ENCODE measurements at places on chromosomes 1 and 21.

GRCh38 chr21:38631676-38632075 is 133.4 kb upstream of the ERG start:
- no peak for DNase-seq

- no peak for DNase-seq
Measured at GRCh38 chr1:178659789-178660208, 65.2 kb upstream of the RALGPS2 start.

GRCh38 chr1:84985365-84985764 is 11.5 kb downstream of the MCOLN2 start:
- DNase-seq = no peak

- DNase-seq = no peak
Measured at GRCh38 chr1:163240705-163241104, 38.0 kb upstream of the RGS5 start.

- DNase-seq = no peak
Measured at GRCh38 chr1:186559601-186560116, 98.7 kb upstream of the PDC start.

- no peak for DNase-seq
Measured at GRCh38 chr1:166870584-166870983, 5.5 kb downstream of the TADA1 start.

DNA sequence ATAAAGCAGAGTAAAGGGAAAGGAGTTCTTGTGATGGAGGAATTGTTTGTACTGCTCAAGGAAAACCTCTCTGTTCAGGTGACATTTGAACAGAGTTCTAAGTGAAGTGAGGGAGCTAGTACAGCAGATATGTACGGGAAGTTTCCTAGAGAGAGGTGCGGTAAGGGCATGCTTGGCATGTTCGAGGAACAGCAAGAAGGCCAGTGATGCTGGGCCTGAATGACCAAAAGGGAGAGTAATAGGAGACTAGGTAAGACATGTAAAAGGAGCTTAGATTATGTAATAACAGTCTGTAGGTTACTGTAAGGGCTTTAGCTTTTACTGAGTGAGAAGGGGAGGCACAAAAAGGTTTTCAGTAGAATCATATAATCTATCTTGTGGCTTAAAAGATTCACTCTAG is 63.9 kb downstream of the PIK3R3 start:
- DNase-seq = no peak

DNA sequence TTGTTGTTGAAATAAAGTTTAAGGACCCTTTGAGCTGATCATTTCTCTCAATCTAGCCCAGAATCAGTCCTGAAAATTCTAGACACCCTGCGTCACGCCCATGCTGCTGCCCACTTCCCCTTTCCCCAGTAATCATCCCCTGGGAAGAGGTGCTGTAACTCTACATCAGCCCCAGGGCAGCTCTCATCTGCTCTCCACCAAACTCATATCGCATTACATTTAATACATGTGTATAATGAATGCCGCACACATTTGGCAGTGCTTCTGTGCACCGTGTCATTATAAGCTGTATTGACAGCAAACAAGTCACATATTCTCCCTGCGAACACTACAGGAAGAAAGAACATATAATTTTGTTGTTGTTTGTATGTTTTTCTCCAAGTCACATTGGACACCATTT is 539.7 kb upstream of the DAB1 start:
- no peak for DNase-seq

DNA sequence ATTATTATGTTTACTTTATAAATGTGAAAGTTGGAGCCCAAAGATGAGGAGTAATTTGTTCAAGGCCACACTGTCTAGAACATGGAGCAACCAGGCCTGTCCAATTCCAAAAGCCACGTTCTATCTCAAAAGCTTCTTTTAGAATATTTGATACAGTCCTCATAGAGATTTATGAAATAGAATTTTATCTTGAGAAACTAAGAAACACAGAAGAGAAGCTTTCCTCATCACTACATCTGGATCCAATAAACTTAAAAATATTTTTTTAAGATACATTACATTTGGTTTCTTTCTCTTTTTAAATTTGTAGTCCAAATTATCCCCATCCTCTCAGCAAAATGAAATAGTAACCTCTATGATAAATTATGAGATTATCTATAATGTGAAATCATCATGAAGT is 58.9 kb downstream of the DDAH1 start:
- no peak for DNase-seq

DNA sequence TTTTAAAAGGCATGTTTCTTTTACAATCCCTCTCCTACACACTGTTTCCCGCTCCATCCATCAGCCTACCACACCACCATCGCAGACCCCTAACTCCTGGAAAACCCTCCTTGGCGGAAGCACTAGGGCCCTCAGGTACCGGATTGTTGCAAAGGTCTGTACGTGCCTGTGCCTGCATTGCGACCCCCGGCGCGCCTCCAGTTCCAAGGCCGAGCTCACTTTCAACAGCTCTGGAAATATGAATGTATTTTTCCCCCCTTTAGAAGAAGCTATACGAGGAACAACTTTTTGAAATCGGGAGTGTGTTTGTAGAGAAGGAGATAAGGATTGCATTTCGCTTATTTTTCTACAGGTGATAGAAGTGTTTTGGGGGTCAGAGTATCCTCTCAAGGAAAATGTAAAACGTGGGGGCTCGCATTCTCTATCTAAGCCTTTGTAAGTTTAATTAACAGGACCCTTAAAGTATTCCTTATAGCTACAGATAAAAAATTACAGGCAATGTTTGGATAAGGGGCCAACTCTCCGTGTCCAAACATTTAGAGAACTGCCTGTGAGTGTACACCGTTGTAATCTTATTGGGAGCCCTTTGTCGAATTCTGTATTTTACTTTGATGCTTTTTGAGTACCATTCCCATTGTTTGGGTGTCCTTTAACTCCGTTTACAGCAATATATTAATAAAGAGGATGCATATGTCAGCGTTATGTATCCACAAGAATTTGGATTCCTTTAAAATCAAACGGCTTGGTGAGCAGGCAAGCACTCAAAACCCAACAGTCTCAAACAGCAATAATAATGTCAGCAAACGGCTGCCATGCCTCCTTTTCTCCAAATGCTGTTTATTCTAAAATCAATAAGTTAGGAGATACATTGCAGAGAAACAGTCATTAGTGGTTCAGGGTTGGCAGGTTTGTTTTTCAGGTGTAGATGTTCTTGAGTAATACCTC is 5.9 kb downstream of the PRRX1 start:
- no peak for DNase-seq

- no peak for DNase-seq
Measured at GRCh38 chr1:75725266-75725665, 757 bp downstream of the ACADM start.

DNA sequence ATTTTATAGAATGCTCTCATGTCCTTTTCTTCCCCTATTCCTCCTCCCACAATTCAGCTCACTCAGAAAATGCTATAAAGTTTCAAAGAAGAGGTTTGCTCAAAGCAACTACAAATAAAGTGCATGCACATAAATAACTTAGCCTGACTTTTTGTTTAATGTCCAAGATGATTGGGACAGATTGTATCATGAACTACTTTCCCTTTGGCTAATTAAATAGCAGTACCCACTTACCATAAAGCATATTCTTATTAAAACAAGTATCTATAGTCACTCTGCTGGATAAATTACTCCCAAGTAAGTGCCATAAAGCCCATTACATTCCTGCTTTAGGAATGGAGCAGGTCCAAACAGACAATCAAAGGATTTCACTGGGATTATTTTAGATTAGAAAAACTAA is 576.0 kb downstream of the LMO4 start:
- DNase-seq = no peak

DNA sequence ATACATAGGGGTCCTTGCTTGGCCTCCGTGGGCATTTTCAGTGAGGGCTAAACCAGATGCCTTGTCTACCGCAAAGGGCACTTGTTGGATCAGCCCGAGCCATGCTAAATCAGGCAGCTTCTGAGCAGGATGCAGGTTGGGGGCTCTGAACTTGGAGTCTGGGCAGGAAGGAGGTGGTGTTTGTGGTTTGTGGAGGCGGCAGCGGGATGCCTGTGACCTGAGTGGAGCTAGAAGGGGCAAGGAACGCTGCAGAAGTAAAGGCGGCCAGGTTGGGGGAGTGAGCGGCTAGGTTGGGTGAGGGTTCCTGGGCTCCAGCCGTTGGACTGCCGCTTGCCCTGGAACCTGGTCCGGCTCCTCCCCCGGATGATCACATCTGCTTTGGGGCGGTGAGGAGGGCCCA is 183.9 kb downstream of the CAMTA1 start:
- no peak for DNase-seq

GRCh38 chr1:30315185-30315960 is 408.0 kb downstream of the MATN1 start:
- DNase-seq = no peak

- DNase-seq = peak; percentile 4
Measured at GRCh38 chr1:242477944-242478343, 46.6 kb downstream of the PLD5 start.

DNA sequence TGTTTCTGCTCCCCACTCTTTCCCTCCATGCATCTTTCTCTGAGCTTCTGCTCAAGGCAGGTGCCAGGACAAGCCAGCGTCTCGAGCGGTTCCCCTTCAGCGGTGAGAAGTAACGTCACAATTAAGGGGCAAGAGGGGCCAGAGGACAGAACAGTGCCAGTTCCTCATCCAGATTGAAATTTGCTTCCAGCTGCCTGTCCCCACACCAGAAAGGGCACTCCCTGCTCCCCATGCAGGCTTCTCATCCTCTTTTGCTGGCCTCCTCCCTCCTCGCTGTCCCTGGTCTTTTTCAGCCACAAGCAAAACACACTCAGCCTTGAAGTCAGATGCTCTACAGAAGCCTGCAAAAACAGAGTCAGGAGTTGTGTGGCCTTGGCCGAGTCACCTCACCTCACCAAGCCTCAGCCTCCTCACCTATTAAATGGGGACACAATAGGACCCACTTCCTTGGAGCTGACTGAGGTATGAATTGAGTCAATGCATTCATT is 35.0 kb upstream of the ECE1 start:
- peak; percentile 85 for DNase-seq

Measured in DMS79 treated with DMSO at 0.1 percent for 48 hours (cell line).